H9 (cell line): ENCODE measurements at places on chromosomes 6 and 20.

- peak; percentile 53 for DNase-seq
Measured at GRCh38 chr6:43669922-43670622, 17.5 kb downstream of the MRPS18A start.

DNA sequence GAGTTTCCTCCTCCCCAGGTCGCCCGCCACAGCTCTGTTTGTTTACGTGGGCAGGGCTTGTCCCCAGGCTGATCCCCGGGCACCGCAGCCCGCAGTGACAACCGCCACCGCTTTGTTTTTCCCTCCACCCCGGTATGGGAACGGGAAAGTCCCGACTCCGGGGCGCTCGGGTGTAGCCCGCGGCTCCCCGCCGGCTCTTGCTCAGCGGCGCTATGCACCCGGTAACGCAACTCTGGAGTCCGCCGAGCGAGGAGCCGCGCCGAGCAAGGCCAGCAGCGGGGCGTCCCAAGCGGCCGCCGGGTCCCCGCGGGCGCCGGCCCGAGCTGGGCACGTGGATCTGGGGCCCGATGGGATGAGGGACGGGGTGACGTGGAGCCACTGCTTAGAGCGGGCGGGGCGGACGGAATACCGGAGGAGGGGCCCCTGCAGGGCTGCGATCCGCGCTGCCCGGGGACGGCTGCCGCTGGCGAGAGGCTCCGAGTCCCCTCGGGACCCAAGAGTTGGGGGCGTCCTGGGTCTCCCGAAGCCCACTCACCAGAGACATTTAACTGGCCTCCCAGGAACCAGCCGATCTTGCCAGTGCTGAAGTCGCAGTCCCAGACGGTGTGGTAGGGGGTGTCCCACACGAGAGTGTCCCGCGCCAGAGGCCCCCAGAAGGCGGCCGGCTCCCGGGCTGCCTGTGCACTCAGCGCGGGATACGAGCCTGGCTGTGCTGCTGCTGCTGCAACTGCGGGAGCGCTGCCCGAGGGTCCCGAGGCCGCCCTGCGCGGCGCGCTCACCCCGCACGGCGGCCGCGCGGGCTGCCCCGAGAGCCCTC, 497 bp downstream of the ACSS1 start:
- no peak for DNase-seq

DNA sequence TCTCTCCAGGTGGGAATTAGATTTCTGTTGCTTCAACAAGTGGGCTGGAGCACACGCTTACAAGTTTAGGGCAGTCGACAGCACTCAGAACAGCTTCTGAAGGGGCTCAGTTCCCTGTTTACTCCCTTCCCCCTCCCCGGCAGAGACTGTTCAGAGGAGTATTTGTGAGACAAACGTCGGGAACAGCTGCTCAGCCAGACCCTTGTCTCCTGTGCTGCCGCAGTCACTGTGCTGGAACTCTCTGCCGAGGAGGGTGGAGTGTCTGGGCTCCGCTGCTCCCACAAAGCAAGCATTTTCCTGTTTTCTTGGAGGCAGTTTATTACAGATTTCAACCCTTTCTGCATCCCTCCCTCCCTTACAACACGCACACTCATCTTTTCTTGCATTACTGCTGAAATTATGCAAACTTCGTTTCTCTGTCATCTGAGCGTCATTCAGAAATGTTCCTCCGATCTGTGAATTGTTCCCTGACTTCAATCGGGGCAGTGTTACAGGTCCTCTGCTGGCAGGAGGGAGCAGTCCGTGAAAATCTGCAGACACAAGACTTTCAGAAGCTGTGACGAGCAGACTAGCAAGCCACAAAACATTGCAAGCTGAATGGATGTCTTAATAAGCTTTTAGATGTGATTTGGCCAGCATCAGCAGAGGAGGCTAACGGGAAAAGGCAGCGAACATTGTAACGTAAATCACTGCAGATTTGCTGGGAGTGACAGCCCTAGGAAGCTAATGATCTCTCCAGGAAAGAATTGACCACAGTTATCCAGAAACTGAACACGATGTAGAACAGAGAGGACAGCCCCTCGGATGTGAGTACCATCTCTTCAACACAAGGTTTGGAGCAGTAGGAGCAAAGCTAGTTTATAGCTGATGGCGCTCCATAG, 76.2 kb downstream of the LYRM2 start:
- DNase-seq = no peak

DNA sequence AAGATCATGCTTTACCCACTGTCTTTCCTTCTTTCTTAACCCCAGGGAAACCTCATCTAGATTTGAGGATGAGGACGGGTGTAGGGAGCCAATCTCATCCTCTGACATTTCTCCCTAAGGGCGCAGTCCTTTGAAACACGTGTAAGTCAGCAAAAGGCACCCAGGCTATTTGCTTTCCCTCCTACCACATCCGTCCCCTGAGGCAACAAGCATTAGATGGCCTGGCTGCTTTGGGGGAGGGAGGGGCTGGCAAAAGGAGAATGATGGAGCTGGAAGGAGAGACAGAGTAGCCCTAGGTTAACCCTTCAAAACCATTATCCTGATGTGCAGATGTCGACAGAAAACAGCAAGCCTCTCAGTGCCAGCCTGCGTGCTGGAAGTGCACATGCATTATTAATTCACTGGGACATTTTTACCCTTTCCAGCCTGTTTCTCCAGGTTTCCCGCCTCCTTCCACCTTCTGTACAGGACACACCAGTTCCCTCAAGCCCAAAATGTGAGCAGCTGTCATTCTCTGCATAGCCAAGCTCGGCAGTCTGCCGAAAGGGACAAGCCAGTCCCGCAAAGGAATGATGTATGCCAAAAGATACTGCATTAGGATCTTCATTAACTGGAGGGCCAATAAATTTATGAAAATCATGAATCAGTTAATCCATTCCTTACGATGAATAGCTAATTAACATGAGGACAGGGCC, 547.2 kb downstream of the CD83 start:
- DNase-seq = peak; percentile 75

- DNase-seq = peak; percentile 90
Measured at GRCh38 chr20:40990542-40991120, 38.0 kb upstream of the TOP1 start.

DNA sequence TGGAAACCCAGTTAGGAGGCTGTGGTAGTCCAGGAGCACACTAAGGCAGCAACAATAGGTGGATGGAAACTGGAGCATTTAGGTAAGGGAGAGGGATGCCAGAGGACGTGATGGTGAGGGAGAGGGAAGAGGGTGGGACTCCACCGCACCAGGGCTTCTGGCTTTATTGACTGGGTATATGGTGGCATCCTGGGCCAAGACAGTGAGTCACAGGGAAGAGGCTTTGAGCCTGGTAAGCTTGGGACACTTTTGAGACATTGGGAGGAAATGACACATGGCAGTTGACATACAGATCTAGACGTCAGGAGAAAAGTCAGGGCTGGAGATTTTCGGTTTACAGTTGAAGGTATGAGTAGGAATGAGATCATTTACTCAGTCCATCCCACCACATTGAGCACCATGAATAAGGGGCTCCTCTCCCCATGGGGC, 14.9 kb downstream of the NT5E start:
- no peak for DNase-seq

GRCh38 chr6:129889580-129889979, 28.5 kb upstream of the TMEM244 start:
- DNase-seq = no peak

GRCh38 chr6:125784365-125784764, 6.4 kb upstream of the NCOA7 start:
- DNase-seq = no peak

GRCh38 chr6:12844284-12845223, 128.0 kb downstream of the PHACTR1 start:
- DNase-seq = no peak

DNA sequence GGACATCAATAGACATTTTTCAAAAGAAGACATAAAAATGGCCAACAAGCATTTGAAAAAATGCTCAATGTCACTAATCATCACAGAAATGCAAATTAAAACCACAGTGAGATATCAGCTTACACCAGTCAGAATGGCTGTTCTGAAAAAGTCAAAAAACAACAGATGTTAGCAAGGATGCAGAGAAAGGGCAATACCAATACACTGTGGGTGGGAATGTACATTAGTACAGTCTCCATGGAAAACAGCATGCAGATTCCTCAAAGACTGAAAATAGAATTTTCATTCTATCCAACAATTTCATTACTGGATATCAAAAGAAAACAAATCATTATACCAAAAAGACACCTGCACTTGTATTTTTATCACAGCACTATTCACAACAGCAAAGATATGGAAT, 85.3 kb downstream of the DCDC2 start:
- DNase-seq = no peak

- DNase-seq = no peak
Measured at GRCh38 chr20:63105211-63106107, 98.7 kb upstream of the BHLHE23 start.
